ENCODE measurements at places on chromosomes 13 and 19. TPM values are rescaled to one million over a fixed set of nuclear protein-coding genes. Genes with fewer than 3 reads are reported as not detected.

Gene FCAR
- total RNA-seq, result not detected

Gene EDNRB
- not detected for total RNA-seq

Gene CELF5
- total RNA-seq, result 0.54 TPM

Gene CLIP3
- 0.67 TPM for total RNA-seq

Gene IFNL1
- total RNA-seq, result not detected

Gene RPS16
- total RNA-seq, result 7,129 TPM

Gene PTPRS
- 28.6 TPM for total RNA-seq

Gene DCLK1
- 0.65 TPM for total RNA-seq

Gene PCDH20
- total RNA-seq, result not detected

Gene BRD4
- 22.9 TPM for total RNA-seq

Gene IL17D
- total RNA-seq, result 1.5 TPM

Gene VSTM1
- 0.47 TPM for total RNA-seq

Gene ODAD3
- 2.4 TPM for total RNA-seq

Gene MISP
- total RNA-seq, result 86.8 TPM

Gene CDC42EP5
- total RNA-seq, result 0.17 TPM
